CD4-positive, alpha-beta T cell treated with Interleukin-12 subunit alpha and Interleukin-12 subunit beta, for 1 hour (primary cell): ENCODE measurements at places on chromosomes 2 and 18.

DNA sequence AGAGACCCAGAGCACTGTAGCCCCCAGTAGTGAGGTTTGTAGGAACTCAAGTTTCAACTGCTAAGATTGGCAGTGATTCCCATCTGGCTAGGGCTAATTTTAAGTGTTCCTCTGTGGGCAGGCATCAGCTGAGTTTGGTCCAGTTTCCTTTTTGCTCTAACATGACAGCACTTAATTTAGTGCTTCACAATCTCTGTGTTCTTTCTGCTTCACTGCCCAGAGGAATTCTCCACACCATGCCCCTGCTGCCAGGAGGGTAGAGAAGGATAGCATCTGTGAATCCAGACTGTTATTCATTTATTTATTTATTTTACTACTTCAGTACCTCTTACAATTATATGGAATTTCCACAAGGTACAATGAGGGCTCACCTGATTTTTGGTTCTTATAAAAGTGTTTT lies 549.9 kb upstream of the FSIP2 start:
- DNase-seq: no peak

- DNase-seq: no peak
These were observed 119.2 kb upstream of the ACVR1C start for GRCh38 chr2:157747695-157748370.

- no peak for DNase-seq
These were observed 25.5 kb upstream of the LRRC30 start for GRCh38 chr18:7205346-7205745.

GRCh38 chr2:160125828-160126227 lies 63.4 kb upstream of the PLA2R1 start:
- no peak for DNase-seq

- DNase-seq: no peak
These were observed 100.4 kb upstream of the SMAD2 start for GRCh38 chr18:48030616-48031480.

DNA sequence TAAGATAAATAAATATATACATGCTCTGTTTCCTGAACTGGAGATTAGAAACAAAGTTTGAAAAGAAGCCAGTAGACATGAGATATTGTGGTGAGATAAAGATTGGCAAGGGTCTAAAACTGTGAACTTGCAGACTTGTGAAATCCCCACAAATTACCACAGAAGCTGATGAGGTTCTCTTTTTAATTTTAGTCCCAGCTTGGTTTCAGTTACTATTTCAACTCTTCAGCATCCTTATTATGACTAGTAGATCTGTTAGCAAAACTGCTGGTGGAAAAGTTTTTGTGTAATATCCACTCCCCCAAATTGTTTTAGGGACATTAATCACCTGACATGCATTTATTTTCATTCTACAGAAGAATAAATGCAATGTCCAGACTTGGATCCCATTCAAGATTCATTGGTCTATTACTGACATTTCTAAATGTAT lies 20.8 kb downstream of the RASGRP3 start:
- peak; percentile 55 for DNase-seq
